ENCODE measurements at places on chromosomes 12 and 14.

DNA sequence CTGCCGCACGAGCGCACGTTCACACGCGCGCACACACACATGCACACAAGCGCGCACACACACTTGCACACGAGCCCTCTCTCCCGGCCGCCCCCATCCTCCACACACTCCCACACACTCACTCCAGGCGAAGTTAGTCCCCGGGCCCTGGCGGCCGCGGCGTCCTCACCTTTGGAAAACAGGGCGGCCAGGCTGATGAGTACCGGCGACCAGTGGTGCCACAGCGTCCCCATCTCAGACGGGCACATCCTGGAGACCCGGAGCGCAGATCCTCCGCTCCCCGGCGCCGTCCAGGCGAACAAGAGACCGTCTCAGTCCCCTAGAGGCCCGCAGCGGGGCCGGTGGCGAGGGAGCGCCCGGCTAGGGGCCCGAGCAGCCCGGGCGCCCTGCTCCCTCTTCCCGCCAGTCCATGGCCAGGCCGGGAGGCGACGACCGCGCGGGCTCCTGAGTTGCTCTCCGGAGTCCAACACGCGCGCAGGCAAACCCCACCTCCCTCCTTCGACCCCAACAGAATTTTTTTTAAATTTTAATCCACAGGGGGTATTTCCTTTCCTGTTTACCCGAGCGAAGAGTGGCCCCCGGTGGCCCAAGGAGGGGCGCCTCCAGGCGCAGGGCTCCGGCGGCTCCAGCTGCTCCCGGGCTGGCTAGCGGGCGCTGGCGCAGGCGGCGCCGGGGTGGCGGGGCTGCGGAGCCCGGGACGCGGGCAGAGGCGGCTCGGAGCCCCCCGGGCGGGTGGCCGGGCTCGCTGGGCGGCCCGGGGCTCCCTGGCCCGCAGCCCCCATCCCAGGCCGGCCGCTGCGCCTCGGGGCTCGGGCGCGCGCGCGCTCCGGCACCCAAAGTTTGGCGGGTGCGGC lies 506 bp downstream of the TMEM132D start:
- DNase-seq: no peak

GRCh38 chr12:19196959-19197630 lies 67.6 kb downstream of the PLEKHA5 start:
- no peak for DNase-seq

DNA sequence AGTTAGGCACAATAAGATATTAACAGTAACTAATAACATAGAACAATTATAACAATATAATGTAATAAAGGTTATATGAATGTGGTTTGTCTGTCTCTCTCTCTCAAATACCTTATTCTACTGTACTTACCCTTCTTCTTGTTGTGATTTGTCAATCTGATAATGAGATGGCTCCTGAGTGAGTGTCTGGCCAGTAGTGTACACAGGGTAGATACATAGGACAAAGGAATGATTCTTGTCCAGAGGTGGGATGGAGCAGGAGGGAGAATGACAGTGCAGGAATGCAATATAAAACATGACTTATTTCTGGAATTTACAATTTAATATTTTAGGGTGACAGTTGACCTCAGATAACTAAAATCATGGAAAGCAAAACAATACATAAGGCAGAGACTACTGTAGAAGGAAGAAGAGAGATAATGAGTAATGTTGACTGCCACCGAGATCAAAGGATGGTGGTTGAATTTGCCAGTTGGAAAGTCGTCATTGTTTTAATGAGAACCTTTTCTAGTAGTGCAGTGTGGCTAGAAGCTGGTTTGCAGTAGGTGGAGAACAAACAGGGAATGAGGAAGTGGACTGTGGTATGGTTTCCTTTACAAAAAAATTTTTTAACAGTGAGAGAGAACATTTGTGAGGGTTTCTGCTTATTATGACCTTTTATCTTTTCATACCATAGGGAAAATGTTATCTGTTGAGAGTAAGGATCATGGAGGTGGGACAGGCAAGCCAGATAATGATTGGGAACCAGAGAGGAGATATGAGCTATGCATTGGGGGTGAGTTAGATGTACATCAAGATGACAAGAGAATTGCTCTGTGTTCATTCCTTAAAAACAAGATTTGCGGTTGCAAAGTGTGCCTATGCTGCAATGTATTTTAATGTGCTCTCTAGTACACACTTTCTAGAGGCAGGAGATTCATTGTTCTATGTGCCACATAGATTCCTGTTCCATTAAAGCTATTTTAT lies 458.3 kb downstream of the BTG1 start:
- no peak for DNase-seq

GRCh38 chr12:95195122-95195521 lies 22.1 kb downstream of the FGD6 start:
- no peak for DNase-seq

DNA sequence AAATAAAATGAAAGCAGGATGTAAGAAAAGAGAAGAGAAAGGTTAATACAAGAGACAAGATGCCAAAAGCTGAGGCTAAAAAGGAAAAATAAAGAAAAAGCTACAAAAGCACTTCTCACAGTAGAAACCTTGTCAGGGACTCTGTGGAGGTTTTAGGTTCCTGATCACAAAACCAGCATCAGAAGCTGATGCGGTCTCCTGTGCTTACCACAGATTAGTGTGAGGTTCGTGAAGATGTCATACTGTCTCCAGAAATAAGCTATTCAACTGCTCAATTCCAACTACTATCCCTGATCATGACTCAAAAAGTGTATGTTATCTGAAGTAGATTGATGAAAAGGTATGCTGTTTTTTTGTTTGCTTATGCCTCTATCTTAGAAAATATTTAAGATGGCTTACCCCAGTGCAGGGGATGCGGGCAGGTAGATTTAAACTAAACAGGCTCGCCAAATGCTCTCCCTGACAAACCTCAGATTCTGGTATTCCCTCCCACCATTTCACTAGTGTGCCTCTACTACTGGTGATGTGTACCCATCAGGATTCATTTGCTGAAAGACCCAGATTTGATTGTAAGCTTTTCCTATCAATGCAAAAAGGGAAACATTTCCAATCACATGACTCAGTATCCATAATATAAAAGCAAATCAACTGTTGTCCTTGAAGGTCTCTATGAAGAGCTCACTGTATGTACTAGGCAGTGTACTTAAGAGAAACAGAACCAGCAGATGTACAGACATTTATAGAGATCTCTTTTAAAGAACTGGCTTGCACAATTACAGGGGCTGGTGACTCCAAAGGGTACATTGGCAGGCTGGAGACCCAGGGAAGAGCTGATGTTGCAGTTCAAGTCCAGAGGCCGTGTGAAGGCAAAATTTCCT lies 169.5 kb upstream of the FOXN3 start:
- DNase-seq: no peak

- no peak for DNase-seq
These were observed 338.9 kb downstream of the C12orf50 start for GRCh38 chr12:87690236-87690810.

DNA sequence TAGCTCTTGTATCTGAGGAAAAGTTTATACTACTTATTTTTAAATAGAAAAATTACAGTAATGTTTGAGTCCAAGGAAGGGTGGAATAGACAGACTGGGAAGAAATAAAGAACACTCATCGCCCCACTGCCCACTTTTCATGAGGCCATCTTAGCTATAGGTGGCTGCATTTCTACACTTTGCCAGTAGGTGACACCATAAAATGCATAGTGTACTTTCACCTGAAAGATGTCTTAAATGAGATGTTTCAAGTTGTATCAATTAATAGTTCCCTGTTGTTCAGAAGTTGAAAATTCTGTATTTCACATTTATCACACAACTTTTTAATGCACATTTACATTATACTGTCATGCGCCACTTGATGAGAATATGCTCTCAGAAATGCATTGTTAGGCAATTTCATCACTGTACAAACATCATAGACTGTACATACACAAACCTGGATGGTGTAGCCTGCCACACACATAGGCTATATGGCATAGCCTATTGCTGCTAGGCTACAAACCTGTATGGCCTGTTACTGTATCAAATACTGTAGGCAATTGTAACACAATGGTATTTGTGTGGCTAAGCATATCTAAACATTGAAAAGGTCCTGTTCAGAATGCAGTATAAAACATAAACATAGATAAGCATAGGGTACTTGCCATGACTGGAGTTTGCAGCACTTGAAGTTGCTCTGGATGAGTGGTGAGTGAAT lies 27.6 kb downstream of the PMCH start:
- DNase-seq: no peak

DNA sequence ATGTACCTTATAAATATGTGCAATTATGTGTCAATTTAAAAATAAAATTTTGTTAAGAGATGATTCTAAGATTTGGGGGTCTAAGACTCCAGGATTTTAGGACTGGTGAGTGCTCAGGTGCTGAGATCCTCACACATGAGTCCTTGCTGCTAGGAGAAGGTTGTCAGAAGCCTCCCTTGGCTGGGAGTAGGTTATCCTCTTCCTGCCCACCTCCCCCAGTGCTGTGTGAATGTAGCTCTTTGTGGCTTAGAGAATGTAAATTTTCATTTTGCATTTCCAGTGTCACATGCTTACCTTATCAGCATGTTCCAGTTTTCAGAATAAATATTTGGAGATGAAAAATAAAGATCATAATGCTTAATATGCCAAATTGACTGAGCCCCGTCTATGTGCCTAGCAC lies 114.2 kb upstream of the MDM1 start:
- no peak for DNase-seq

GRCh38 chr12:5514545-5514944 lies 82.6 kb downstream of the NTF3 start:
- no peak for DNase-seq

GRCh38 chr14:100072783-100073346 lies 7.6 kb downstream of the EVL start:
- DNase-seq: no peak

DNA sequence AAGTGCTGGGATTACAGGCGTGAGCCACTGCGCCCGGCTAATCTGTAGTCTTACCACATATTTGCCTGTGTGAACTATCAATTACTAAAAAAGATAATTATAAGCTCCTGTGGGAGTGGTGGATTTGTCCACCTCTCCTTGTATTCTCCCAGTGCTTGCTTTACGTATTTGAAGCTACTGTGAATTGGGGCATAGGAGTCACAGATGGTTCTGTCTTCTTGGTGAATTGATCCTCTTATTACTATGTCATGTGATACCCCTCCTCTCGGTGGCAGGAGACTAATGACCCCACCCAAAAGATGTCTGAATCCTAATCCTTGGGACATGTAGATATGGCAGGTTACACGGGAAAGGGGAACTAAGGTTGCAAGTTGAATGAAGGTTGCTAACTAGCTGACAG lies 11.8 kb downstream of the GPR132 start:
- DNase-seq: no peak

GRCh38 chr14:67360470-67361206 lies 510 bp downstream of the EIF2S1 start:
- DNase-seq: no peak

GRCh38 chr12:131539381-131539780 lies 171.5 kb upstream of the SFSWAP start:
- no peak for DNase-seq

GRCh38 chr12:28144059-28144458 lies 46.2 kb upstream of the CCDC91 start:
- no peak for DNase-seq

GRCh38 chr12:126171937-126172559 lies 1106.8 kb downstream of the AACS start:
- DNase-seq: no peak

DNA sequence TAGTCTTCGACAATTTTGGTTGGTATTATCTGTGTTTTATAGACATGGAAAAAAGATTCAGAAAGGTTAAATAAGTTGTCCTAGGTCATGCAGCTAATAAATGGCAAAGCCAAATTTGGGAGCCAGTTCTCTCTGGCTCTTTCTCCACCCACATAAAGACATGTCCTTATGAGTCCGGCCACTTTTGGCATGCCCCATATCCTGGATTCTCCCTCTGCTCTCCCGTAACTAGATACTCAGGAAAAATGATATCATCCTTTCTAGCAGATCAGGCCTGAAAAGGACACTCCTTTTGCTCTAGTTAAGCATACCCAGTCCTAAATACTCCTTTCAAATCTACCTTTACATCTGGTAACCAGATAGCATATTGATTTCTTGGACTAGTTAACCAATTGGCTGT lies 64.4 kb downstream of the TTLL5 start:
- DNase-seq: no peak

DNA sequence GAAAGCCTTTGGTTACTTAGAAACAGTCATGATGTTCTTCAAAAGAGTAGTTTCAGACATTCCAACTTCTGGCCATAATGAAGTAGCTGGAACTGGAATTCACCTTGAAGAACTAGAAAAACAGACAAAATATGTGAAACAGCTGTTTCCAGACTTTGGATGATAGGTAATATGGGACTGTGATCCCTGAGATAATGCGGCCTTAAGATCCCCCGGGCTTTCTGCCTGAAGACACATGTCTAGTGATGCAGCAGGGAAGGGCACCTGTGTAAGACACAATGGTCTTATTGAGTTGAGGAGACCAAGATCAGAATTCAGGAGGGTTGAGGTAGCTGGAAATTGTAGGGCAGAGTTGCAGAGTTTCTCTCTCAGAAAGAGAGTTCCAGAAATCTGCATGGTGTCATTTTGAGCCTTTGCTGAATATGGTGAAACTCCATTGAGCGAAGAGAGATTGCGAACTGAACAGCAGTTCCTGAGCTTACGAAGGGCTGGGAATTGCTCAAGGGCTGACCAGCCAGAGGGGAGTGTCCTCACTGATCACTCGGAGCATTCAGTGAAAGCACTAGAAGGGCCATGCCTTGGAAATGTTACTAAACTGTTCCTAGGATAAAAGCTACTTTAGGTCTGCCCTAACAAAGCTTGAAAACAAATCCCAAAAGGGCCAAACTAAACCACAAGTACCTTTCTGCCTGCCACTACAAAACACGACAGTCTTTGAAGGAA lies 41.7 kb upstream of the FRS2 start:
- no peak for DNase-seq

- no peak for DNase-seq
These were observed 24.4 kb upstream of the TC2N start for GRCh38 chr14:91891721-91892220.

DNA sequence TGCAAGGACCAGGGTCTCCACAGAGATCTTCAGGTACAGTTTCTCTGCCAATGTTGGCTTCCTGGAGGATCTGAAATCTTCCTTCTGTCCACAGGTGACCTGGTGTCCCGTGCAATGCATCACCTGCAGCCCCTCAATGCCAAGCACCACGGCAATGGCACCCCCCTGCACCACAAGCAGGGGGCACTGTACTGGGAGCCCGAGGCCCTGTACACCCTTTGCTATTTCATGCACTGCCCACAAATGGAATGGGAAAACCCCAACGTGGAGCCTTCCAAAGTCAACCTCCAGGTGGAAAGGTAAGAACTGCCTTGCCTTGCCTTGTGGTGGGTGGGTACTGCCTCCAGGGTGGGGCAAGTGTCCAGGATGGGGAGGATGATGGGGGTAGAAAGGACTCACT lies 141.8 kb upstream of the PWP1 start:
- DNase-seq: no peak

- DNase-seq: no peak
These were observed 82.3 kb downstream of the PUS7L start for GRCh38 chr12:43676183-43676813.

DNA sequence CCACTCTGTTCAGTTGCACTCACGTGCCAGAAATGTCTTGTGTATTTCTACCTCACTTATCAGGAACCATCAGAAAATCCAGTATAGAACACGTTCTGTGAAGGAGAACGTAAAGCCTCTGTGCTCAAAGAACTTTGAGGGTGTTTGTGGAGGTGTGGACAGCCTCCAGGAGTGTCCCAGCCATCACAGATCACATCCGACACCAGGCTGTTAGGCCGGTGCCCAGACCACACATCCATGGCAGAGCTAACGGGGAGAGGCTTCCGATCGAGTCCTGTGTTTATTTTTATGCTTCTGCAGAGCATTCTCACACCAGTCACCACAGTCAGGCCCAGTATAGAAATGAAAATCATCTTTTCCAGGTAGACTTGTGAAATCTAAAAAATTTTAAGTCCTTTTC lies 53.6 kb downstream of the TPCN1 start:
- no peak for DNase-seq

GRCh38 chr14:70019695-70020094 lies 140.5 kb downstream of the SMOC1 start:
- DNase-seq: no peak
